Activated CD4-positive, alpha-beta T cell treated with anti-CD3 and anti-CD28 coated beads, Interleukin-2, amount 50 U/mL, for 1 hour (primary cell): ENCODE measurements at places on chromosomes 5 and 9.

GRCh38 chr5:140345919-140346347 is 470 bp downstream of the HBEGF start:
- no peak for DNase-seq

DNA sequence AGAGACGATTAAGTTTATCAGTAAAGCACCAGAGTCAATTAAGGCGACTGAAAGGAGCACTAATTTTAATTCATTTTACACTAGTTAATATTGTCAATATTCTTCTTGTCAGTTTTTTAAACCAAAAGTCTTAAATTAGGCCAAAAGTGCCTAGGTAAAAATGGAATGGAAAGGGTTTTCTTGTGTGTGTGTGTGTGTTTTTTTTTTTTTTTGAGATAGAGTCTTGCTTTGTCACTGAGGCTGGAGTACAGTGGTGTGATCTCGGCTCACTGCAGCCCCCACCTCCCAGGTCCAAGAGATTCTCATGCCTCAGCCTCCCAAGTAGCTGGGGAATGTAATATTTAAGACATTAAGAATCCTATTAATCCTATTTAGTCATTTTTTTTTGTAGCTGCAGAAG is 3.1 kb upstream of the APC start:
- DNase-seq: no peak

DNA sequence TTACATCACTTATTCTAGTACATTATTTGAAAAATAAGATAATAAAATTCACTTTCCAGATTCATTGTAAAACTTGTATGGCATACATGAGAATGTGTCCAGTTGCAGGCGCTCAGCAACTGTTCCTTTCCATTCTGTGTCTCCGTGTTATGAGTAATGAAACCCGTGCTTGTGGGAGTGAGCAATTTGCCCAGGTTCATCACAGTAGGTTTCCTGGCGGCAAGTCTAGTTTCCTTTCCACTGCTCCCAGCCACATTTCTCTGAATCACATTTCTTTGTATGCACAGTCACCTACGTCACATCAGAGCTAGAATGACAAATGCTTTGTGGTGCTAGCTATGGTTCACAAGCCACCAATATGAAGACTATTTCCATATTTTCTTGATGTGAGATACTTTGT is 39.9 kb downstream of the MOCS2 start:
- no peak for DNase-seq

GRCh38 chr5:113057557-113057984 is 81.0 kb downstream of the DCP2 start:
- no peak for DNase-seq

DNA sequence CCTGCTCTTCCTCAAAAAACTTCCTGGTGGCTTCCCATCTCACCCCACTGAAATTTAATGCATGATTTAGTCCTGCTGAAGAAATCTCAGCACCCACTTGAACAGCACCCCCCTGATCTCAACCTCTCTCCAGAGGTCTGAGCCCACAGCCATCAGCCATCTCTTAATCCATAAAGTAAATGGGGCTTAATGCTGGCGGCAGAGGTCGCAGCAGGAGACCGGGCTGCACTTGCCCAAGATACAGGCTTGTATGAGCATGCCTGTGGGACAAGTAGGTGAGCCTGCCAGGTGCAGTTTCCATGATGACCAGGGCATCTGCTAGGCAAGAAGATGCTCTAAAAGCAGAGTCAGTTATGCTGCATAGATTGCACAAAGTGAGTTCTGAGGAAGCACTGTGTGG is 52.4 kb upstream of the CTXN3 start:
- no peak for DNase-seq

DNA sequence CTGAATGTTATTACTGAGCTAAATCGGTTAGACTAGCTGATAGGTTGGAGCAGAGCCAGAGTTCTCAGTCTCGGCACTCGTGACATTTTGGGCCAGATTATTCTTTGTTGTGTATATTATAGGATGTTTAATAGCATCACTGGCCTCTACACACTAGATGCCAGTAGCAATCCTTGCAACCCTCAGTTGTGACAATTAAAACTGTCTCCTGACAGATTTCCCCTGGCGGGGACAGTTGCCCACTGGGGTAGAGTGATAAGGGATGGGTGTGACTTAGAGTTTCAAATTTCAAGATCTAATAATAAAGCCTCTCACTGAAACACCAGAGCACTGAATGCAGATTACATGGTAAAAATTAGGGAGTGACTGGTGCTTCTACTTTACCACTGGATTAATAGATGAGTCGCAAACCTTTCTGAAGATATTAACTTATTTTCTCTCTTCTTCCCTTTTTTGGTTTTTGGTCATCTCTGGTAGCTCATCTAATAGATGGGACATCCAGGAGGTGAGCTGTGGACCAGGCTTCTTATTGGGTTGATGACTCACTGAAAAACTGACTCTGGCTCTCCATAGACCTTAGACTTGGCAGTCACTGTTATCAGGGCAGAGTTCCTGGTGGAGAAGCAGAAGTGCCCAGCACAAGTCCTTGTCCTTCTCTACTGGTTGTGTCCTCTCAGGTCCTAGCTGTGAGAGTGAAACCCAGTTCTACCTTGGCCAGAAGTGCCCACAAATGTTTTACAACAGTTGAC is 150.3 kb downstream of the UNC13B start:
- no peak for DNase-seq

GRCh38 chr5:99320436-99320835 is 391.6 kb upstream of the CHD1 start:
- DNase-seq: no peak

GRCh38 chr9:8734760-8735159 is 935.2 kb upstream of the DMAC1 start:
- no peak for DNase-seq

GRCh38 chr5:115815693-115816225 is 700 bp downstream of the CDO1 start:
- no peak for DNase-seq

- DNase-seq: no peak
Measured at GRCh38 chr5:132905938-132906337, 32.5 kb downstream of the LEAP2 start.

DNA sequence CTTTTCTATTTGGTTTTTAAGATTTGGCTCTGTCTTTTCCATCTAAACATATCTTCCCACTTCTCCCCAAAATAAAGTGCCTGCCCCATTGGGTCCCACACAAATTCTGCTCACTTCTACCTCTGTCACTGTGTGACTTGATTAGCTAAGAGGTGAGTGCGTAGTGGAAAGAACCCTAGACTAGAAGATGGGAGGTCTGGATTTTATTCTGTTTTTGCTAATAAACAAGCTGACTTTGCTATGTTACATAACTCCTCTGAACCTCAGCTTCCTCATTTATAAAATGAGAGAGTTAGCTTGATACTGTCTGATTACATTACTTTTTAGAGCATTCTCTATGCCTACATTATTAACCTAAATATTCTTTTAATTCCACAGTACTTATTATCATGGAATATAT is 51.3 kb upstream of the PTGER4 start:
- DNase-seq: no peak

GRCh38 chr9:34994260-34994899 is 4.8 kb downstream of the DNAJB5 start:
- DNase-seq: no peak

- no peak for DNase-seq
Measured at GRCh38 chr5:167969998-167970397, 321.4 kb upstream of the WWC1 start.

DNA sequence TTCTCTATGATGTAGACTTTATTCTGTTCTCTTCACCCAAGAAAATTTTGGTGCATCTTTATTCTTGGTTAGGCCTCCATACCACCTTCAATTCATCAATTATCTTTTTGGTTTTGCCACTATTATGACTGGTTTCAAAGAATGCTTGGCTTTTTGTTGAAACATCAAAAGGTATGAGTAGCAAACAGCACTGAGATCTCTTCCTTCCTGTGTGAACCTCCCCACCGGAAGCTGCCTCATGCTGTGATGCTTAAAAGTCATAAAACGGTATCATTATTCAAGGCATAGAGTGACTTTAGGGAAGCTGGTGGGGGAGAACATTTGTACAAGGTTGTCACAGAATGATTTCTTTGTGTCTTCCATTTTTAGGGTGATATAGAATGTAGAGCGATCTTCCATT is 70.6 kb downstream of the IQGAP2 start:
- DNase-seq: peak; percentile 60

- DNase-seq: no peak
Measured at GRCh38 chr9:90774682-90775081, 26.9 kb upstream of the SYK start.

- no peak for DNase-seq
Measured at GRCh38 chr5:168165221-168165914, 126.1 kb upstream of the WWC1 start.

DNA sequence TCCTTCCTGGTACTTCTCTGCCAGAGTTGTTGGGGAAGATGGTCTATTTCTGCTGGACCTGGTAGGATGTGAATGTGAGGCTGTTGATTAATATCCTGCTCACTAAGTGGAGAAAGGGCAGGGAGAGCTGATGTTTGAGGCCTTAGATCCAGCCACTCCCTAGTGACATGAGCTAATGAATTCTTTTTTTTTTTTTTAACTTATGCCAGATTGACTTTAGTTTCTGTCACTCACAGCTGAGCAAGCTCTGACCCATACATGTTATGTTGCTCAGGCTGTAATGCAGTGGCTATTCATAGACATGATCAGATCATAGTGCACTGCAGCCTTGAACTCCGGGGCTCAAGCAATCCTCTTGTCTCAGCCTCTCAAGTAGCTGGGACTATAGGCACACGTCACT is 75.1 kb upstream of the SPRY4 start:
- DNase-seq: no peak

DNA sequence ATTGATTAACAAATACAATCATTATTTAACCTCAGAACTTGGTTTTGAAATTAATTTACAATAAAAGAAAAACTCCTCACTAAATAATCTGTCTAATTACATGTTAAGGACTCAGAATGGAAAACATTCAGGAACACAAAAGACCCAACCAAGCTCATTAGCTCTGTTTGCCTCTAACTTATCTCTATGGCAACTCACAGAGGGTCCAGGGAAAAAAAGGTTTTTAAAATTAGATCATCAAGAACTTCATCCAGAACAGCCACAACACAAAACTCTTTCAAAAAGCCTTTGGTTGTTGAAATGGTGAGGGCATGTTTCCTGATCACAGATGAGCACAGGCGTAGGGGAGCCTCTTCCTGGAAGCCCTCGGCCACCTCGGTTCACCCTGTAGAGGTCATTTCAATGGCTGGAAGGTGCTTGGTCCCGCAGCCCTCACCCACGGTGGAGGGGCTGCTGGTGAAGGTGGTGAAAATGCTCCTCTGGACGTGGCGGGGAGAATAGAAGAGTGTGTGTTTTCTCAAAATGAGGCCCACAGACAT is 17.2 kb upstream of the TCF7 start:
- no peak for DNase-seq

GRCh38 chr9:36166168-36166927 is 2.8 kb upstream of the CCIN start:
- peak; percentile 77 for DNase-seq

DNA sequence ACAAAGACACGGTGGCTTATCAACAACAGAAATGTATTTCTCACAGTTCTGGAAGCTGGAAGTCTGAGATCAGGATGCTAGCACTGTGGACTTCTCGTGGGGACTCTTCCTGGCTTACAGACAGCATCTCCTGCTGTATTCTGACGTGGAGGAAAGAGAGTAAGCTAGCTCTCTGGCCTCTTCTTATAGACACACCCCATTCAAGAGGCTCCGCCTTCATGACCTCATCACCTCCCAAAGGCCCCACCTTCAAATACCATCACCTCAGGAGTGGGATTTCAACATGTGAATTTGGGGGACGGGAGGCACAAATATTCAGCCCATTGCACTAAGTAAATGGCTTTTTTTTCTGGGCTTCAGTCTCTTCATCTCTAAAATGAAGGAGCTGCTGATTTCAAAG is 27.6 kb downstream of the KCNMB1 start:
- no peak for DNase-seq

- DNase-seq: no peak
Measured at GRCh38 chr5:157476702-157477408, 16.8 kb downstream of the NIPAL4 start.

DNA sequence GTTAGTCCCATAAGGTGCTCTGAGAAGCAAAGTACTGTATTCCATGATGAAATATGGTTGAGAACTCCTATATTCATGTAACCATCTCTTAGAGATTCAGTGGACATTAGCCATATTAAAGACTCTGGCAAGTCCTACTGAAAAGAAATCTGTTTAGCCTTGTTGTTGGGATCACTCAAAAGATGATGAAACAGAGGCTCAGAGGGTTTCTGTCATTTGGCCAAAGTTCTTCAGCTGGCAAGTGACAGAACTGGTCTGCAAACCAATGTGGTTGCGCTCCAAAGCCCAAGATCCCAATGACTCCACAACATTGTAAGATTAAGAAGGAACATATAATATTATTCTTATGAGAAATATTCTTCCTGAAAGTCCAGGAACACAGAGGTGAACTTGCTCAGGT is 462.9 kb downstream of the ACTL7B start:
- no peak for DNase-seq

DNA sequence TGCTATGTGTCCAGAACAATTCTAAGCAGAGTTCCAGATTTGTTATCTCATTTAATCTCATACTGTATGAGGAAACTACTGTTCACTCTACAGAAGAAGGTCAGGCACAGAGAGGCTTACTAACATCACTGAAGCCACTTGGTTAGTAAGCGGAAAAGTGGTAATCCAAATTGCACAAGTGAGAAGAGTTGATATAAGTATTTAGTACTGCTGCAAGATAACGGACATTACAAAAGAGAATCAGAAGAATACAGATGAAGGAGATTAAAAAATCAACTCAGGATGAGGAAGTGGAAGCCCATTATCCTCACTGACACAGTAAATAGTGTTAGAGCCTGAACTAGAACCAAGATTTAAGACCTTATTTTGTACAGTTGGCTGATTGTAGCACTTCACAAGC is 22.3 kb upstream of the TLR4 start:
- DNase-seq: no peak

DNA sequence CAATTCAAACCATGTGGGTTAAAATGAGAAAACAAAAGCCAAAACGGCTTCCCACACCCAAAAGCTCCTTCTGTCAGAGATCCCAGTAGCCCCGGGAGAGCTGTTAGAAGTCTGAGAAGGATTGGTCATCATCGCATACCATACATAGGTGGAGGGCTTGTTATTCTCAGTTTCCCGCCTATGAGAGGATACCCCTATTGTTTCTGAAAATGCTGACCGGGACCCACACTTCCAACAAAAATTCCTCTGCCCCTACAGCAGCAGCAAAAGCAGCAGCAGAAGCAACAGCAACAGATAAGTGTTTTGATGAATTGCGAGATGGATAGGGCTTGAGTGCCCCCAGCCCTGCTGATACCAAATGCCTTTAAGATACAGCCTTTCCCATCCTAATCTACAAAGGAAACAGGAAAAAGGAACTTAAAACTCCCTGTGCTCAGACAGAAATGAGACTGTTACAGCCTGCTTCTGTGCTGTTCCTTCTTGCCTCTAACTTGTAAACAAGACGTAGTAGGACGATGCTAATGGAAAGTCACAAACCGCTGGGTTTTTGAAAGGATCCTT is at the start of gene TEK:
TEK (plus strand) TSS at position 245 of the 561 bp plus-strand sequence. CDS start 366 bp downstream, outside the sequence.
- no peak for DNase-seq

- DNase-seq: no peak
Measured at GRCh38 chr5:103208460-103208859, 50.1 kb upstream of the MACIR start.

DNA sequence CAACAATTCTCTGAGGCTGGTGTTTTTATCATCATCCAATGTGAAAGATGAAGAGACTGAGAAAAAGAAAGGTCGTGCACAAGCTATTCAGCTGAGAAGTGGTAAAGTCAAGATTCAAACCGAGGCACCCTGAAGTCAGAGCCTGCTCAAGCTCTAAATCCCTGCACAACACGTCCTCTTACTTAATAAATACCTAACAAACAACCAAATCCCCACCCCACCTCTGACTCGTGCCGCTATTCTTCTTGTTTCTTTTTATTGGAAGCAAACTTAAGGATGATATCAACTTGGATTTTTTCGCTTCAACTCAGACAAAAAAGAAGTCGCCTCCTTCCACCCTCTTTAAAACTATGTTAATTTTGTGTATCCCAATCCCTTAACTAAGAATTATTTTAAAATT is 140.2 kb downstream of the CEP120 start:
- DNase-seq: no peak
